Inflammatory macrophage (primary cell): ENCODE measurements at places on chromosomes 1 and 21.

DNA sequence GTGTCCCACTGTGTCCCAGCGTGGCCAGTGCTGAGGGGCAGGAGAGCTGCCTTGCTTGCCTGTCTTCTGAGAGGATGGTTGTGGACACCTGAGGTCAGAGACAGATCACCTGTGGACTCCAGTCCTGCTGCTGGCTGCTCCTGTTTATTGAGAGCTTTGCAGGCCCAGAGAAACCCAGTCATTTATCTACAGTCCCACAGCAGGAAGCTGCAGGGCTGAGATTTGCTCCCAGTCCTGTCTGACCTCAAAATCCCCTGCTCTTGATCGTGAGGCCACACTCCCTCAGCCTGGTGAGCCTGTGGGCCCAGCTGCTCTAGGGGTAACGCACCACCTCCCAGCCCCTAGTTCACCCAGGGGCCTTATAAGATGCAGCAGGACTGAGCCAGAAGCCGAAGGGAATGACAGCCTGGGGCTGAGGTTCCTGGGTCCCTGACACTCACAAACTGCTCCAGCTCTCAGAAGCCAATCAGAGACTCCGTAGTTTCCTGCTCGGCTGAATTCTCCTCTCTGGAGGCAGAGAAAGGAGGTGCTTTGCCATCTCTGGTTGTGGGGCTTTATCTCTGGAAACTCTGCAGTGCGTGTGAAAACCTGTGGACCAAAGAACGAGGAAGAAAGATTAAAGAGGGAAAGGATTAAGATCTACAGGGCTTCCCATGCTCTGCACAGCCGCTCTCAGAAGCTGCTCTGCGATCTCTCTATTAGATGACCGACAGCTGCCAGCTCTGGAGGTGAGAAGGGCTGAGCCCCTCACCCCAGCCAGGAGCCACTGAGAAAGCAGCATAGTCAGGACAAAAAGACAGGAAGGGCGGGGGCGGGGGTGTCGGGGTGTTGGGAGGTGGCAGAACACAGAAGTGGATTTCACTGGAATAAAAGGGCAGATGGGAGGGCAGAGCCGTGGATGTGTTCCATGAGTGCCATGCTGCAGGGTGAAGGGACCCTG is 39.1 kb downstream of the UBIAD1 start:
- DNase-seq = no peak

- DNase-seq = no peak
Observed at GRCh38 chr1:30520476-30520875, 202.9 kb downstream of the MATN1 start.

DNA sequence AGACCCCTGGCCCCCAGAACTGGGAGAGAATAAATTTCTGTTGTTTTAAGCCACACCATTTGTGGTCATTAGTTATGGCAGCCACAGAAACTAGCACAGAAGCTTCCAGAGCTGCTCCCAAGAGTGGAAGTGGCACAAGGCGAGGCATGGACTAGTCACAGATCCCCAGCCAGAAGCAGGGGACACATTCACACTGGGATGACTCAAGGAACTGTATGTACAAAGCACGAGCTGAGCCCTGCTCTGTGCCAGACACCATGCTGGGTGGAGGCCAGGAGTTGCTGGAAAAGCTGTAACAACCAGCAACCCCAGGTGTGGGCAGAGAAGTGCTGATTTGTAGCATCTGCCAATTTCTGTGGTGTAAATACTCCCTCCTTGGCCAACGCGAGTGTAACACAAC is 55.6 kb downstream of the TCP10L start:
- DNase-seq = no peak

- peak; percentile 6 for DNase-seq
Observed at GRCh38 chr1:32470991-32471694, 6.3 kb downstream of the ZBTB8B start.

GRCh38 chr21:28337315-28337714 is 655.4 kb downstream of the LTN1 start:
- DNase-seq = peak; percentile 6

GRCh38 chr1:186099336-186100104 is 275.5 kb downstream of the TPR start:
- no peak for DNase-seq

DNA sequence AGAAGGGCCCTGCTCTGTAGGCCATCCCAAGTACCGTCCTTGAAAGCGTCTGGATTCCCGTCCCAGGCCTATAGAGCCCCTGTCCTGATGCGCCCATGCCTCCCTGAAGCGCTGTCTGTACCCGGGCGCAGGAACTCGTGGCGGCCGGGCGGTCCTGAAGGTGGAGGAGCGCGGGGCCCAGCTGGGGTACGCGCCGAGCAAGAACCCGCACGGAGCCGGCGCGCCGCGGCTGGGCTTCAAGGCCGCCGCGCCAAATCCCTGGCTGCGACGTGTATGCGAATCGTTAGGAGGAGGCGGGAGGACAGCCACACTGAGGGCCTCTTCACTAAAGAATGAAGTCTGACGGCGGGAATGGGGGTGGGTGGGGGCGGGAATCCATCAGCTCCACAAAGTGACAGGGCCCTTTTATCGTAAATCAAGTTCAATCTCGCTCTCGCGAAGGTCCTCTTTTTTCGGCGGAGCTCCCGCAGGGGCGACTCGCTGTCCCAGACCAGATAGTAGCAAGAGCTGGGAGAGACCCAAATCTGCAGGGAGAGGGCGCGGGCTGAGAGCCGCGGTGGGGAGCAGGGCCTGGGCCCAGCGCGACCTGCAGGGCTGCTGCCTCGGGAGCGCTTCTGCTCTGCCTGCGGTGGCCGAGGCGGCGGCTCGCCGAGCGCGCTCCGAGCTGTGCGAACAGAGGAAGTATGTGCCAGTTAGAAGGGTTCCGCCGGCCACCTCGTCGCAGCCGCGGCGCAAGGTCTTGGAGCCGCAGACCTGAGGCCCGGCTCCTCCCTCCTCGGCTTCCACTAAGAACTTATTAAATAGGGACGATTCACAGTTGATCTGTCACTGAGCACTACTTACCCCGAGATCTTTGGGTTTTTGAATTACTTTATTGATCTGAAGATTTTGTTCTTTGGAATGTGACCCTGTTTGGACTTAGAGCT is 10.4 kb downstream of the BARHL2 start:
- no peak for DNase-seq

DNA sequence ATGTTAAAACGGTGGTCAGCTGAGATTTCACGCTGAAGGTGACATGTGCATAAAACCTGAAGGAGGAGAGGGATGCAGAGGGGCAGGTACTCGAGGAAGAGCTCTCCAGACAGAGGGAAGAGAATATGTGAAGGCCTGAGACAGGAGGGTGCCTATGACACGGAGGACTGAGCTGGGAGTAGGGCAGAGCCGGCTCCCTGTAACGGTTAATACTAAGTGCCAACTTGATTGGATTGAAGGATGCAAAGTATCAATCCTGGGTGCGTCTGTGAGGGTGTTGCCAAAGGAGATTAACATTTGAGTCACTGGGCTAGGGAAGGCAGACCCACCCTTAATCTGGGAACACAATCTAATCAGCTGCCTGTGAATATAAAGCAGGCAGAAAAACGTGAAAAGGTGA is 136.2 kb upstream of the SYT6 start:
- no peak for DNase-seq

DNA sequence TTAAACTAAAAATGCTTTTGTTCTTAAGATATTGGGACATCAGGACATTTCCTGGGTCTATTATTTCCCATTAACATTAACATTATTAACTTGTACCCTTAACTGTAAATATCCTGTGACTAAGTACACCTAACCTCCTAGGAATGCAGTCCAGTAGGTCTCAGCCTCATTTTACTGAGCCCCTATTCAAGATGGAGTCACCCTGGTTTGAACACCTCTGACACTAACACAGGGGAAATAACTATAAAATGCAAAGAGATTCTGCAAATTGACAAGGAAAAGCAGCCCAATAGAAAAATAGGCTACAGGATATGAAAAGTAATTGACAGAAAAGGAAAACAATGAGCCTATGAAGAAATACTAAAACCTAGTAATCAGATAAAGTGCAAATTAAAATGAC is 11.6 kb upstream of the NCMAP start:
- DNase-seq = no peak

DNA sequence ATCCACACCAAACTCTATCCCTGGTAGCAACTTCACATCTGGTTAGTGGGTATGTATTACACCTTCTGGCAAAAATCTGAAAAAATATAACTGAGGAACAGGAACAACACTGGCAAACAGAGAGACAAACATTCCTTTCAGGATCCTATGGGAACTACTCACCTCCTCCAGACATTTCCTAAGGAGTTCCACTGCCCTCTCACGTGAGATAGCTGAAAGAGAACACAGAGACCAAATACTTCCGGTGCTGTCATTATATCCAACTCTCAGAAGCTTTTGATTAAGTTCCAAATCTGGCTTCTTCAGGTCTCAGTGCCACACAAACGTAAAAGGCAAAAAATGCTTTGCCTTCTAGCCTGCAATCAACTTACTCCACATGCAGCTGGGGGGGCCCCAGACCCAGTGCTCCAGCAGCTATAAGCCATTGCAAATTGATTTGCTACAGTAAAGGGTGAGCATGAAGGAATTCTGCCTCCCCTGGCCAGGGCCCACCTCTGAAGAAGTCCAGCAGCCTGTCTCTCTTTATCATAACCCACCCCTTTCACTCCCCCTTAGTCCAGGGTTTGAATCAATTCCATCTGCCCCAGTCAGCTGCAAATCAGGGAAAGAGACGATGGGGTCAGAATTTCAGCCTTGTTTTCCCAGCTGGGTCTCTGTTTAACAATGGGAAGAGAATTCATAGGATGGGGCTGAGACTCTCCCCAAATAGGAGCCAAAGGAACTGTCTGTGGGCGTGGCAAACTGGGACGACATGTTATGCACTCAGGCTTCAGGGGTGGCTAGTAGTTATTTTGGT is 32.2 kb downstream of the TFAP2E start:
- no peak for DNase-seq

DNA sequence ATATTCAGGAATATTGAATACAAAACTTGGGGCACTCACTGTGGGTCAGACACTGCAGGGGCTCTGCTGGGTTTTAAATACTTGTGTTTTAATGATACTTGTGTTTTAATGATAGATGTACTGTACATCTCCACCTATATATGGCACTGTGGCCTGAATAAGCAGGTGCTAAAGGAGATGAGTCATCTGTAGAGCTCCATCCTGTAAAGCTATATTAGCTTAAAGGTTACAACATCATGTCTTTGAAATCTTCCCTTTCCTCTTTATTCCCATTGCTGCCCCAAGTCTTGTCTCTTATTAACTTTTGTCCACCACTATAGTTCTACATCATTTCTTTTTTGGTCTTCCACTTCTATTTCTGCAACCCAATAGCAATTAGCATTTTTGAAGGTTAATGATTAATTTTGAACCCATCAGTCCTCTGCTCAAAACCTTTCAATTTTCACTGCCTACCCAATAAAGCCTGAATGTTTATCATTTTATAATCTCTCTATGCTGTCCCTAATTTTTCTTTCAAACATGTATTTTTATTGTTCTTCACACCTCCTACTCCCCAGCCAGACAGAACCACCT is 113.3 kb upstream of the PTGFR start:
- DNase-seq = no peak

DNA sequence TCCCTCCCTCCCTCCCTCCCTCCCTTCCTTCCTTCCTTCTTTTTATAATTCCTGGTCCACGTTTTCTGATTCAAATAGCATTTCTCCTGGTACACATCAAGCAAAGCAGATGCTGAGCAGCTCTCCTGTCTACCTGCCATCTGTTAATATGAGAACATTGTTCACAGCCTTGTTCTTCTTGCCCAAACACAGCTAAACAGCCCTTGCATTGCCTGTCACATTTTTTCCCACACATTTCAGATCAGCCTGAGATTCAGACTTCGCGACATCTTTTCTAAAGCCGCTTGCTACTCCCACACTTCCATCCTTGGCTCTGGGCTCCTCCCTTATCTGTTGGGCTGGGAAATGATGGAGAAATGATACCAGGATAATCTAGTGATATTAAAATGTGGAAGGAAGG is 200.5 kb downstream of the PCP4 start:
- DNase-seq = no peak

- no peak for DNase-seq
Observed at GRCh38 chr1:22212400-22213233, 69.7 kb upstream of the WNT4 start.

DNA sequence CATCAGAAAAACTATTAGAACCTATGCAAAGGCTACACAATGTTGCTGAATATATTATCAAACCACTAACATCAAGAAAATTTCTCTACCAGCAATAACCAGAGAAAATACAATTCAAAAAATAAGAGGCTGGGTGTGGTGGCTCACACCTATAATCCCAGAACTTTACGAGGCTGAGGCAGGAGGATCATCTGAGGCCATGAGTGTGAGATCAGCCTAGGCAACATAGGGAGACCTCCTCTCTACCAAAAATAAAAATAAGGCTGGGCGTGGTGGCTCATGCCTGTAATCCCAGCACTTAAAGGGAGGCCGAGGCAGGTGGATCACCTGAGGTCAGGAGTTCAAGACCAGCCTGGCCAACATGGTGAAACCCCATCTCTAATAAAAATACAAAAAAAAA is 16.9 kb upstream of the PUM1 start:
- no peak for DNase-seq

GRCh38 chr1:209057083-209057482 is 526.4 kb upstream of the CAMK1G start:
- no peak for DNase-seq

- DNase-seq = no peak
Observed at GRCh38 chr1:227422581-227422980, 104.3 kb upstream of the CDC42BPA start.

- no peak for DNase-seq
Observed at GRCh38 chr1:41101076-41101475, 79.6 kb upstream of the SLFNL1 start.

GRCh38 chr21:23111070-23111600 is 2112.9 kb downstream of the NCAM2 start:
- no peak for DNase-seq
